B cell (primary cell): ENCODE measurements at places on chromosomes 16 and 17. TPM values are rescaled to one million over a fixed set of nuclear protein-coding genes. Genes with fewer than 3 reads are reported as not detected.
A peak's percentile ranks its signal among the peaks of the same experiment; 100 is the strongest.

DNA sequence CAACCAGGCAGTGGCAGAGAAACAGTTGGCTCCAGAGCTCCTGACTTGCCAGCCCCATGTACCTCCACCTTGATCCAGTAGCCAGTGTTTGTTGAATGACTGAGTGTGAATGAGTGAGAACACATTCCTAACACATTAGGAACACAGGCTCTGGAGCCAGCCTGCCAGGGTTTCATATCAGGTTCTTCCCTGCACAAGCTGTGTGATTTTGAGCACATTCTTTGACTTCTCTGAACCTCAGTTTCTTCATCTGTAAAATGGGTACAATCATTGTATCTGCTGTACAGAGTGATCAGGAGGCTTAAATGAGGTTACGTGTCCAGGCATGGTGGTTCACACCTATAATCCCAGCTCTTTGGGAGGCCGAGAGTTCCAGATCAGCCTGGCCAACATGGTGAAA is 13.3 kb upstream of the RMI2 start:
- DNase-seq, result no peak

TVP23C gene
- total RNA-seq, result 30.9 and 35.9 TPM in 2 replicates

GRCh38 chr17:48541577-48542113 is 3.3 kb downstream of the HOXB2 start:
- peak; percentile 73 for DNase-seq

- DNase-seq, result peak; percentile 72
Observed at GRCh38 chr16:67013823-67014633, 14.9 kb upstream of the CBFB start.

CCDC92B gene
- not detected in 2 replicates for total RNA-seq

- peak; percentile 84 for DNase-seq
Observed at GRCh38 chr17:47660064-47660492, 10.4 kb downstream of the KPNB1 start.

- DNase-seq, result no peak
Observed at GRCh38 chr16:85628265-85628556, 15.1 kb downstream of the GSE1 start.

- peak; percentile 43 for DNase-seq
Observed at GRCh38 chr17:2794111-2794803, 2.0 kb upstream of the RAP1GAP2 start.

- no peak for DNase-seq
Observed at GRCh38 chr16:69937465-69937951, 13.6 kb upstream of the CLEC18A start.

ZNF263 gene
- 43.0 and 46.0 TPM in 2 replicates for total RNA-seq
